AG04450 (cell line): ENCODE measurements at places on chromosomes 5 and 9. TPM values are rescaled to one million over a fixed set of nuclear protein-coding genes. Genes with fewer than 3 reads are reported as not detected.
A peak's percentile ranks its signal among the peaks of the same experiment; 100 is the strongest.

- no peak for DNase-seq
Observed at GRCh38 chr5:32839106-32839505, 128.0 kb downstream of the NPR3 start.

GRCh38 chr9:80806671-80807070, 882.7 kb downstream of the TLE1 start:
- no peak for DNase-seq

- no peak for DNase-seq
Observed at GRCh38 chr9:85216601-85217000, 525.2 kb downstream of the AGTPBP1 start.

The WNT8A gene
- not detected in 2 replicates for polyA plus RNA-seq

The DBH gene
- polyA plus RNA-seq = not detected in 2 replicates

- DNase-seq = no peak
Observed at GRCh38 chr5:11072568-11072967, 311.5 kb upstream of the DAP start.

DNA sequence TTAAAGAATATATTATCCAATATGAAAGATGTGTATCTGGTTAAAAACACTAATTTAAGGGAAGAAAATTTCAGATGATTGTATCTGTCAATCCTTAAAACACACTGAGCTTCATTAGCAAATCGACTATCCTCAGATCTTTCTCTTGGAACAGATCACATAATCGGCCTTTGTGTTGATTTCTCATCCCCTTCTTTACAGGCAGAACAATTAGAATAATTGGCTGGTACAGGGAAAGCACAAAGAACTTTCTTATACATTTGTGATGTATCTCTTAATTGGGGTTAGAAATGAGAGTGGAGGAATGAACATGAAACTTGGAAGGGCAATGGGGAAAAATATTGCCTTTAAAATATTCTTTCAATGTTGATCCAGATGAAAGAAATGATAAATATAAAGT, 662.1 kb downstream of the TLE4 start:
- DNase-seq = no peak

GRCh38 chr5:134659456-134659855, 10.9 kb downstream of the SEC24A start:
- no peak for DNase-seq

- DNase-seq = peak; percentile 42
Observed at GRCh38 chr9:72592502-72593403, 71.3 kb downstream of the TMC1 start.

- no peak for DNase-seq
Observed at GRCh38 chr5:172150514-172151425, 37.3 kb downstream of the STK10 start.

- no peak for DNase-seq
Observed at GRCh38 chr5:3365501-3366215, 230.0 kb upstream of the IRX1 start.

DNA sequence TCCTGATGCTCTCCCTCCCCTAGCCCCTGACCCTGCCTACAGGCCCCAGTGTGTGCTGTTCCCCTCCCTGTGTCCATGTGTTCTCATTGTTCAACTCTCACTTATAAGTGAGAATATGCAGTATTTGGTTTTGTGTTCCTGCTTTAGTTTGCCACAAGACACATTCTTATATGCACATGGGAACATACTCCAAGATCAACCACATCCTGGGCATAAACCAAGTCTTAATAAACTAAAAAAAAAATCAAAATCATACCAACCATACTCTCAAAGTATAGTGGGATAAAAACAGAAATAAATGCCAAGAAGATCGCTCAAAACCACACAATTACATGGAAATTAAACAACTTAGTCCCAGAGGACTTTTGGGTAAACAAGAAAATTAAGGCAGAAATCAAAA, 11.2 kb upstream of the ZCCHC9 start:
- no peak for DNase-seq

The KCNV2 gene
- not detected in 2 replicates for polyA plus RNA-seq

GRCh38 chr5:126624534-126624933, 23.8 kb downstream of the PHAX start:
- peak; percentile 49 for DNase-seq

- no peak for DNase-seq
Observed at GRCh38 chr5:75367401-75367800, 30.4 kb downstream of the HMGCR start.

The CMYA5 gene
- 0.89 TPM in 2 replicates for polyA plus RNA-seq

GRCh38 chr9:74303945-74304344, 193.2 kb upstream of the RORB start:
- no peak for DNase-seq

GRCh38 chr5:94928891-94929290, 310.4 kb downstream of the SLF1 start:
- no peak for DNase-seq

DNA sequence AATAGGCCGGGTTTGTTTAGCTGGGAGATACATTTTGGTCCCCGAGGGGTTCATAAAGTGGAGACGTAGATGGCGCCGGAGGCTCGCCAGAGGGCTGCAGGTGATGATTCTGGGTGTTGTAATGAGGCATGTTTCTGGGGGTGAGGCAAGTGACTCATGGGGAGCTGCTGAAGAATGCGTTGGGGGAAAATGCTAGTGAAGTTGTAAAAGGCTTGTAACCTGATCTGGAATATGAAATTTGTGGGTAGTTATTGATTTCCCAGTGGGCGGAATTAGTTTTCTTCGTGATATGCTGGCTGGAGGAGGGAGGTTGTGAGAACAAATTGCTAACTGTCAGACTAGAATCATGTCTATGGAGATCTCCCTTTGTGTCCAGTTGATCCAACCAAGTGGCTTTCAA, 158.3 kb downstream of the DOCK2 start:
- DNase-seq = no peak

DNA sequence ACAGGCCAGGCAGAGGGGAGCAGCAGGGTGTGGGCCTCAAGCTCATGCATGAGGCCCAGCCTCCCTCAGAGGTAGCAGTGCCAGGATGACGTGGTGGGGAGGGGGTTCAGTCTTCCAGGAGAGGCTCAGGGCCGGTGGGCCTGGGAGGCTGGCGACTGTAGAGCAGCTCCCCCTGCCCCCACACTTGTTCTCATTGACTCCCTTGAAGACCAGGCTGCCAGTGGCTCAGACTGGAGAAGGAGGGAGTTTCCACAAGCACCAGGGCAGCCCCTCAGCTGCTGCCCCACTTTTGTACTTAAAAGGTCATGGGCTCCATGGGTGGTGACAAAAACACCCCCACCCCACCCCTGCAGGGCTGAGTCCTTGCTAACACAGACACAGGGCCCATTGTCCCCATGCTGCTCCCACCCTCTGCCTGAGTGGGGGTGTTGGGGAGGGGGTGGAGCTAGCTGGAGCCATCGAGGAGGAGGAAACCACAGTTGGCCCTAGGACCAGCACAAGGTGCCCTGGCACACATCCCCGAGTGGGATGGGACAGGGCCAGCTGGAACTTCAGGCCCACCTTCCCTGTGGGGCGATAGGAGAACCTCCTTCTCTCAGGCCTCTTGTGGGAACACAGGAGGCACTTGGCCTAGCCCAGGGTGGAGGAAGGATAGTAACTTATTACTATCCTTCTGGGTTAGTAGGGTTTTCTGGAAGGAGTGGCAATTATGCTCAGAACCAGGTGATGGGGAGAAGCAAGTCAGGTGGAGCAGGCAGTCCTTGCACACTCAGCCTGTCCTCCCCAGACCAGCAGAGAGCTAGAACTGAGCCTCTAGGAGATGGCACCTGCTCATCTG, 10.7 kb downstream of the PDLIM4 start:
- DNase-seq = no peak

The NIPBL gene
- polyA plus RNA-seq = 30.1 and 37.0 TPM in 2 replicates

- DNase-seq = no peak
Observed at GRCh38 chr9:72839085-72839484, 113.8 kb downstream of the ALDH1A1 start.

DNA sequence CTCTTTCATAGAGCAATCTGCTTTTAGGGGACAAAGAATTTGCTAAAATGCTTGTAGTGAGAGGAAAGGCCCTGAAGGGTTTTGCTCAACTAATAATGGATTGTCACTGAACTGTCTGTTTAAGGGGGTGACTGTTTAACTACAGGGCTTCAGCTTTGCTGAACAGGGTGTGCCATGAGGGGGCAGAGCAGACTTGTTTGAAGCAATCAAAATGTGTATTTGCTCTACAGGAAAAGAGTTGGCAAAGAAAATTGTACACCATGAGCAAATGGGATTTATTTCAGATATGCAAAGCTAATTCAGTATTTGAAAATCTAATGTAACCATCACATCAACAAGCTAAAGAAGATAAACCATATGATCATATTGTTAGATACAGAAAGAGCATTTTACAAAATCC, 154.3 kb downstream of the GABRG2 start:
- DNase-seq = no peak

GRCh38 chr5:136656811-136657210, 291.5 kb upstream of the TRPC7 start:
- no peak for DNase-seq
